ENCODE measurements at places on chromosomes 16 and 17. TPM values are rescaled to one million over a fixed set of nuclear protein-coding genes. Genes with fewer than 3 reads are reported as not detected.

GRCh38 chr16:86225905-86226371 lies 284.4 kb upstream of the FOXF1 start:
- peaks cover 97% of the 10 kb centered on the region for H3K27me3 ChIP-seq
- no peaks in the 10 kb centered on the region for H3K4me1 ChIP-seq
- DNase-seq: no peak
- H3K4me3 ChIP-seq: no peak overlapping the region

DNA sequence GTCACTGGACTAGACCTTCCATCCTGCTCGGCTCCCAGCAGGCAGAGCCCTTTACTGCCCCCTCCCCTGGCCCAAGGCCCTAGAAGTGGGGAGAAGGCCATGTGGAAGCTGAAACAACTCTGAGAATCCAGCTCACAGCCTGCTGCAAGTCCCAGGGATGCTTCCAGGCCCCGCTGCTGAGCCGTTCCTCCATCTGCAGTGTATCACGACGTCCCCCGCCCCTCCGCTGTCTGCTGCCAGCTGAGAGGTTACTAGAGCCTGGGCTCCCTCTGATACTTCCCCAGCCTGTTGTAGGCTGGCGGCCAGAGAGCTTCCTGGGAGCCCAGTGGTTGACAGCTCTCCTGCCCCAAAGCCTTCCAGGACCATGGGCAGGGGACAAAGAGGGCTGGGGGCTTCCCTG lies 118.2 kb downstream of the MGAT5B start:
- H3K36me3 ChIP-seq: no peaks in the 10 kb centered on the region
- DNase-seq: no peak
- H3K27ac ChIP-seq: no peak overlapping the region
- no peak overlapping the region for H3K4me3 ChIP-seq

DNA sequence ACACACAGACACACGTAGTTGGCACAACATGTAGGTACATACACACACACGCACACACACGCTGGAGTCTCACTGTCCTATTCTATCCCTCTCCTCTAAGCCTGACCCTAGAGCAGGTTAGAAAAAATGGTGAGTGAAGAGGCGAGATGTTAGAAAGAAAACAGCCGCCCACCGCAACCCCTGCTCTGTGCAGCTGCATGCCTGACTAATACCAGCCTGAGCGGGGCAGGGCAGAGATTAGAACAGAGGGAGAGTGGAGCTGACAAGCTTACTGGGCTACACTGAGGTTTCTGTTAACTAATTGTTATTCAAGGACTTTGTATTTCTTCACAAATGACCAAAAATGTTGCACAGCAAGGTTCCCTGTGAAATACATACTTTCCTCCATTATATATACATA lies 59.8 kb downstream of the AMFR start:
- no peak for DNase-seq
- H3K27me3 ChIP-seq: no peaks in the 10 kb centered on the region
- H3K36me3 ChIP-seq: peaks cover 4% of the 10 kb centered on the region
- no peak overlapping the region for H3K27ac ChIP-seq
- no peaks in the 10 kb centered on the region for H3K4me1 ChIP-seq

- H3K27me3 ChIP-seq: peaks cover 4% of the 10 kb centered on the region
- DNase-seq: no peak
- peaks cover 16% of the 10 kb centered on the region for H3K4me1 ChIP-seq
Measured at GRCh38 chr16:3193221-3194212, 5.5 kb downstream of the OR1F1 start.

- no peak overlapping the region for H3K27ac ChIP-seq
- no peaks in the 10 kb centered on the region for H3K36me3 ChIP-seq
- H3K4me3 ChIP-seq: no peak overlapping the region
- no peak for DNase-seq
- no peaks in the 10 kb centered on the region for H3K4me1 ChIP-seq
Measured at GRCh38 chr16:84913315-84913714, 93.5 kb downstream of the CRISPLD2 start.

DNA sequence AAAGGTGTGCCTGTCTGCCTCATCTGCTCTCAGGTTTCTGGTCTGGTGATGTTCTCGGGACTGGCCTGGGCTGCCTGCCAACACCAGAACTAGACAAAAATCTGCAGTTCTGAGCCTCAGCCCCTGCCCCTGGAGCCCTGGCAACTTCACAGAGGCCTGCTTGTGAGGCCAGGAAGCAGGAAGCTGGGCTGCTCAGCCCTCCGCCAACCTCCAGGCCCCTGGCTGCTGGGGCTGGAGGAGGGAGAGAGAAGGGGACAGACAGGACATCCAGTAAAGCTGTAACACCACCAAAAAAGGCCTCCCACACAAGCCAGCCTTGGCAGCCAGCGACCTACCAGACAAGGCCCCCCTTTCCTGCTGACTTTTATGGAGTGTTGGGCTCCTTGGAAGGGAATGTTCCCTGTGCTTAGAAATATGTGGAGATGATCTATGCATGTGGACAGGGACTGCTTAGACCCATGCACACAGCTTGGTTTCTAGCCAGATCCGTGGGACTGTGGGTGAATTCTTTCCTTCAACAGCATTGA lies 157.6 kb downstream of the XYLT1 start:
- H3K27me3 ChIP-seq: no peaks in the 10 kb centered on the region
- H3K4me1 ChIP-seq: no peaks in the 10 kb centered on the region
- H3K27ac ChIP-seq: no peak overlapping the region
- no peak overlapping the region for H3K4me3 ChIP-seq
- no peak for DNase-seq
- H3K36me3 ChIP-seq: no peaks in the 10 kb centered on the region

- no peaks in the 10 kb centered on the region for H3K27me3 ChIP-seq
- H3K36me3 ChIP-seq: no peaks in the 10 kb centered on the region
- H3K4me3 ChIP-seq: no peak overlapping the region
- no peak overlapping the region for H3K27ac ChIP-seq
Measured at GRCh38 chr17:13540546-13540945, 61.2 kb downstream of the HS3ST3A1 start.

DNA sequence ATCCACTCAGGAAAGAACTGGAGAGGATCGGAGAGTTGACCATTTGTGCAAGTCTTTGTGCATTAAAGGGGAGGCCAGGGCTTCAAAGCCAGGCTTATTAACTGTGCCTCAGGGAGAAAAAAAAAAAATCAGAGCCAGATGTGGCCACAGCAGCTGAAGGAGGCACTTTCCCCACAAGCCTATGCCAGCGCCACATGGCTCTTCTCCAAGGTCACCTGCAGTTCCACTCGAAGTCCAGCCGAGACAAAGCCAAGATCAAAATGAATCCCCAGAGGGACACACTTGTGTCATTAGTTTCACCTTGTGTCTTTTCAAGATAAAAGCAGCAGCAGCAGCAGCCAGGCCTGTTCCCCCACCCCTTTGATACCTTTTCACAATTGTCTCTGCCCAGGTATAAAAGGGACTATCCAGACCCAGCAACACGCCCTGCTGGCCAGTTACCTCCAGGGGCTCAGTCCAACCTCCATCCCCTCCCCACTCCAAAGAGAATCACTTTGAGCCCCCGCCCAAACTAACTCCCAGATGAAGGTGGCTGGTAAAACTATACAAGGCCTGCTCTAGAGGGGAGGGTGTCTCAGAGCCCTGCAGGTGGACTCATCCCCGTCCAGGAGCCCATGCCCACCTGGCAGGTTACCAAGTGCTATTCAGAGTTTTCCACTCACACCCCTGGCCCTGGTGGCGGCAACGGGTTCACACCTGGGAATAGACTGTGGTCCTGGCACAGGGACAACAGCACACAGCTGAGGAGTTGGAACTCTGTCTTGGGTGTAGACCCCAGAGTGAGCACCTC lies 29.2 kb downstream of the AXIN2 start:
- peaks cover 7% of the 10 kb centered on the region for H3K4me1 ChIP-seq
- H3K27ac ChIP-seq: peak overlapping the region; percentile 8
- H3K4me3 ChIP-seq: no peak overlapping the region
- peaks cover 6% of the 10 kb centered on the region for H3K36me3 ChIP-seq
- H3K27me3 ChIP-seq: no peaks in the 10 kb centered on the region

DNA sequence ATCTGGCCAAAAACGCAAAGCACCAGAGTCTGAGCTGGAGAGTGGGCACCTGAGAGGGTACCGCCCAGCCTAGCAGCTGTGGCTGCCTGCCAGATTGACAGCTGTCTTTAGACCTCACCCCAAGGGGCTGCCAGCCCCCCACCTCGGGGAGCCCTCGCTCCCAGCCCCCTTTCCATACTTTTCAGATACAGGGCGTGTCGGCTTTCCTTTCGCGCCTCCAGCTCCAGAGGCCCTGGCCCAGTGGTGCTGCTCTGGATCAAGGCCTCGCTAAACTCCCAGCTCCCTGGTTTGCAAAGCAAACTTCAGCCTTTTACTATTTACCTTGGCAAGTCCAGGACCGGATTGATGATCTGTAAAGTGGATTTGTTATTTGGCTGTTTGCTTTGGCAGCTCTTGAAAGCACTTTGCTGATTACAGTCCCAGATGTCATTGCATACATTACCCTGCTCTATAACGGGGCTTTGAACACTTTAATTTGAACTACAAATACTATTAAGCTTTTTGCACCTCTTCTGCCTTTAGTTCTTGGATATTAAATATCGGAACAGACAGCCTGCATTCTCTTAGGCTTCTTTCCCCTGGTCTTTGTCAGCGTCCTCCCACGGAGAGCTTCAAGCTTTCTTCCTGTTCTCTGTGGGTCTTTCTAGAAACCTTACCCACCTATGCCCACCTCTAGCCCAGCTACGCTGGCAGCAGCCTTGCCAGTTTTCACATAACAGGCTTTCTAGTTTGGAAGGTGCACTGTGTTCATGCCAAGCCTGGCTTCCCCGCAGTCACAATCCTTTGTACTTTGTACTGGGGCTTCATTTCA lies 63.6 kb upstream of the TBX2 start:
- DNase-seq: no peak
- H3K27me3 ChIP-seq: no peaks in the 10 kb centered on the region
- no peak overlapping the region for H3K27ac ChIP-seq
- H3K36me3 ChIP-seq: no peaks in the 10 kb centered on the region
- no peak overlapping the region for H3K4me3 ChIP-seq

Gene AATK
- total RNA-seq: 1.4 TPM
